Lung (tissue), 17 donors: ENCODE measurements at places on chromosomes 4 and X. TPM values are rescaled to one million over a fixed set of nuclear protein-coding genes. Genes with fewer than 3 reads are reported as not detected.

RFC1 gene
- total RNA-seq = 37.1 TPM

RPS3A gene
- 1,247 TPM for total RNA-seq

PFKFB1 gene
- 0.17 TPM for total RNA-seq

SLC9A7 gene
- total RNA-seq = 5.4 TPM

COL4A5 gene
- total RNA-seq = 253 TPM

FAM236A gene
- total RNA-seq = not detected

SATL1 gene
- not detected for total RNA-seq

TEX13B gene
- total RNA-seq = not detected

RAB33A gene
- 0.67 TPM for total RNA-seq

PDE6B gene
- total RNA-seq = 16.5 TPM

ARHGAP24 gene
- total RNA-seq = 30.8 TPM

PABPC5 gene
- total RNA-seq = 0.80 TPM

ITGB1BP2 gene
- total RNA-seq = 2.7 TPM

MTM1 gene
- total RNA-seq = 31.2 TPM

RNF150 gene
- 19.3 TPM for total RNA-seq

TIMM8A gene
- 4.6 TPM for total RNA-seq

KIF4A gene
- 2.4 TPM for total RNA-seq

PAGE1 gene
- not detected for total RNA-seq

CLTRN gene
- total RNA-seq = 3.0 TPM

NUP62CL gene
- 13.6 TPM for total RNA-seq

GAGE2A gene
- not detected for total RNA-seq

PPP4R3C gene
- not detected for total RNA-seq

PTCHD1 gene
- 0.28 TPM for total RNA-seq

IL15 gene
- total RNA-seq = 5.6 TPM

MGAT4D gene
- total RNA-seq = 1.1 TPM

RTL9 gene
- total RNA-seq = 0.34 TPM

GASK1B gene
- 33.0 TPM for total RNA-seq

PHEX gene
- total RNA-seq = 15.4 TPM

BTK gene
- 15.5 TPM for total RNA-seq

MTNR1A gene
- total RNA-seq = not detected

BMPR1B gene
- total RNA-seq = 2.3 TPM

UBQLN2 gene
- 27.3 TPM for total RNA-seq

LRP2BP gene
- total RNA-seq = 2.9 TPM

MMAA gene
- total RNA-seq = 10.3 TPM

IL2 gene
- 1.4 TPM for total RNA-seq

AWAT2 gene
- not detected for total RNA-seq

CNKSR2 gene
- total RNA-seq = 3.4 TPM

PPEF2 gene
- total RNA-seq = not detected
